Activated T-helper 2 cell treated with anti-CD3 and anti-CD28 coated beads, Interferon-gamma antibody, Interleukin-2, Interleukin-4, amounts not matched to agents 10 μg/mL and 5 μg/mL and 100 μg/mL, durations not matched to agents 14 hours and 24 hours and 36 hours (primary cell): ENCODE measurements at places on chromosomes 1 and 21. TPM values are rescaled to one million over a fixed set of nuclear protein-coding genes. Genes with fewer than 3 reads are reported as not detected.

- no peaks in the 10 kb centered on the region for H3K36me3 ChIP-seq
- no peak for DNase-seq
- no peak overlapping the region for H3K27ac ChIP-seq
Observed at GRCh38 chr1:214846276-214846675, 236.3 kb upstream of the KCNK2 start.

- H3K27me3 ChIP-seq: peaks cover 5% of the 10 kb centered on the region
- no peak overlapping the region for H3K27ac ChIP-seq
- DNase-seq: no peak
- no peaks in the 10 kb centered on the region for H3K36me3 ChIP-seq
- H3K4me1 ChIP-seq: no peaks in the 10 kb centered on the region
Observed at GRCh38 chr1:182473556-182473955, 23.6 kb downstream of the RGSL1 start.

GRCh38 chr1:166062421-166063070, 104.3 kb downstream of the FAM78B start:
- H3K27me3 ChIP-seq: peaks cover under 1% of the 10 kb centered on the region
- H3K27ac ChIP-seq: no peak overlapping the region
- no peaks in the 10 kb centered on the region for H3K4me1 ChIP-seq
- H3K4me3 ChIP-seq: no peak overlapping the region
- no peak for DNase-seq

DNA sequence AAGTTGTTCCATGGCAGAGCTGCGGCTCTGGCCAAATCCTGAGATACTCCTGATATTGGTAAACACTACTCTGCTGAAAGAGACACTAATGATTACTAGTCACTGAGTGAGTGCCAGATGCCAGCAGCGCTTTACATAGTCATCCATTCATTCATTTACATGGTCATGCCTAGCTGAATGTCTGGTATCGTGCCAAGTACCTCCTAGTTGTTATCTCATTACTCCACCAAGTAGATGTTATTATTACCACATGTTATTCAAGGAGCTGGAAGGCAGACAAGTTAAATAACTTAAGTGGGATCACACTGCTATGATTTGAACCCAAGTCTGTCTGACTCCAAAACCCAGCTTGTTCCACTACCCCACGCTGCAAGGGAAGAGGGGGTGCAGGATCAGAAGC, 4.7 kb downstream of the OLFML2B start:
- no peak overlapping the region for H3K4me3 ChIP-seq
- peaks cover under 1% of the 10 kb centered on the region for H3K4me1 ChIP-seq
- peaks cover 33% of the 10 kb centered on the region for H3K27me3 ChIP-seq
- DNase-seq: no peak
- no peak overlapping the region for H3K27ac ChIP-seq

Gene ANKRD45
- total RNA-seq: not detected in 2 replicates

- no peaks in the 10 kb centered on the region for H3K4me1 ChIP-seq
Observed at GRCh38 chr1:3185896-3186525, 117.0 kb downstream of the PRDM16 start.

DNA sequence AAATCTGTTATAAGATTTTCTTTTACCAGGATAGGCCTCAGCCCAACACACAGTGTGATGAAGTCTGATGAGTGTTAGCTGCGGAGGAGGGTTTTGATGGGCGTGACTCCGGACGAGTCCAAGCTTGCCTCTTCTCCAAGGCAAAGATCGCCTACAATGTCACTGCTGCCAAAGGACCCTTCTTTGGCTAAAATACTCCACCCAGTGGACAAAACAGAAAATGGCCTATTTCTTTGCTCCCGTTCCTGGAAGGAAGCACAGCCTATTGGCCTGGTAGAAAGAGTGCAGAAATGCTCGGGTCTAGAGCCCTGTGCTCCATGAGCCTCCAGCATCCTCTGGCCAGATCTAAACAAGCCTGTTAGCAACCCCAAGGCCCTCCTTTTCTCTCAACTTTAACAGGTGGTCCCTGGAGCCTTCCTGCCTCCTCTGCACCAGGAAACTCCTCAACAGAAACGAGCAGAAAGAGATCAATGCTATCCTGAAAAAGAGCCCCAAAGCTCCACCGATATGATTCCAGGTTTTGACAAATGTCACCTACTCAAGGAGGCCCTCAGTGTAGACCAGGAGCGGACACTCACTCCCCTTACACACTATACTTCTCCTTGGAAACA, 3.4 kb upstream of the CASQ2 start:
- no peaks in the 10 kb centered on the region for H3K4me1 ChIP-seq
- no peak overlapping the region for H3K27ac ChIP-seq
- no peak for DNase-seq

- H3K27ac ChIP-seq: no peak overlapping the region
- no peak for DNase-seq
Observed at GRCh38 chr1:23673086-23673813, 18.4 kb upstream of the RPL11 start.

Gene LEMD1
- total RNA-seq: 0.48 TPM in 1 of 2 replicates, not detected in the other

Gene VN1R5
- total RNA-seq: not detected in 2 replicates
